ENCODE measurements at places on chromosomes 6 and 20.

DNA sequence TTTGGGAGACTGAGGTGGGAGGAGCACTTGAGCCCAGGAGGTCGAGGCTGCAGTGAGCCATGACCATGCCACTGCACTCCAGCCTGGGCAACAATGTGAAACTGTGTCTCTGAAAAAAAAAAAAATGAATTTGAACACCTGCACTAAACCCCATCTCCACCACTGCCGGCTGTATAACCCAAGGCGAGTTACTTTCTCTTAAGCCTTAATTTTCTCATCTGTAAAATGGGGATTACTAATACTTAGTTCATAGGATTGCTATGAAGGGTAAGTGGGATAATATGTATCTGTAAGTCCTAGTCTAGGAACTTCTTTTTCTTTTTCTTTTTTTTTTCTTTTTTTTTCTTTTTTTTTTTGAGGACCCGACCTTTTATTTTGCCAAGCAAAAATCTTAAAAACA lies 61.5 kb downstream of the SHLD1 start:
- no peak for DNase-seq

- no peak for DNase-seq
Measured at GRCh38 chr20:53157443-53158408, 185.6 kb downstream of the TSHZ2 start.

DNA sequence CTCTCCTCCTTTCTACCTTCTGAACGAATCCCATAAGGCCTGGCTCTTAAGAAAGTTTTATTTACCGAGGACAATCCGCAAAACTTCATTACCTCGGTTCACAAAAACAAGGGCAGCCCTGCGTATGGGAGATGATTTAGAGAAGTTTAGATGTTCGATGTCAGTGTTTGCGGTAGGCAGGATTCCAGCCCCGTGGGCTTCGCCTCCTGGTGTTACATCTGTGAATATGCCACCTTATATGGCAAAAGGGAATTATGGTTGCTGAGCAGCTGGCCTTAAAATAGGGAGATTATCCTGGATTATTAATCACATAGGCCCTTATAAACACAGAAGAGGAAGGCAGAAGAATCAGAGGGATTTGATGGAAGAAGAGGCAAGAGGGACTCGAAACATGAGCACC lies 21.1 kb downstream of the BMP6 start:
- DNase-seq, result no peak

GRCh38 chr6:71349395-71349794 lies 60.8 kb downstream of the OGFRL1 start:
- DNase-seq, result peak; percentile 32

GRCh38 chr6:36976007-36976264 lies 10.1 kb downstream of the MTCH1 start:
- no peak for DNase-seq

- no peak for DNase-seq
Measured at GRCh38 chr6:11413117-11413687, 124.3 kb upstream of the TMEM170B start.

- DNase-seq, result no peak
Measured at GRCh38 chr6:117481278-117481925, 1.1 kb upstream of the DCBLD1 start.

GRCh38 chr6:12418946-12419345 lies 128.8 kb downstream of the EDN1 start:
- DNase-seq, result no peak

DNA sequence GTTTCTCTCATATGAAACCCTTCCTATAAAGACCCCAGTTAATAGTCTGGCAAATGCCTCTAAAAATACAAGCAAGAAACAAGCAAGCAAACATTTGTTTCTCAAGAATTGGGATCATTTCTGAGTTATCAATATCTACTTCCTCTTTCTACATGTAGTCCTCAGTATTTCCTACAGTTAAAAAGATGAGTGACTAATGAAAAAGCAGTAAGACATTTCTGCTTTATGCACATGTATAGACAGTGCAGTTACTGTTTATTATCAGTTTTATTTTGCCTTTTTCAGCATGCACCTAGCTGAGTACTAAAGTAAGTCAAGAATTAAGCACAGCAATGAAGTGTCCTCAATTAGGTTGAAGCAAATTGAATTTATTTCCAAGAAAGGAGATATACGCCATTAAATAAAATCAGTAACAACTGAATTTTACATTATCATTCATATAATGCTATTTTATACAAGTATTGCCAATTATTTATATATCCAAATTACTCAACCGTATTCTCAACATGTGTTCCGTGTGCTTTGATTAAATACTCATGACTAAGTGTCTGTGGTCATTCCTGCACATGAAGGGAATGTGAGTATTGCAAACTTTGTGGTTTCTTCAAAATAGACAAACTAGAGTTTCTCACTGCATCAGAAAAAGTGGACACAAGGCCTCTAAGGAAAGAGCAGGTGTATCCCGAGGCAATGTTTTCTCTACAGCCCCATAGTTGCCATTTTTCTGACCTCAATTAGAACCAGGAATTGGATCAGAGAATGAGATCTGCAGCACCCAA lies 159.3 kb upstream of the MARCKS start:
- peak; percentile 58 for DNase-seq

DNA sequence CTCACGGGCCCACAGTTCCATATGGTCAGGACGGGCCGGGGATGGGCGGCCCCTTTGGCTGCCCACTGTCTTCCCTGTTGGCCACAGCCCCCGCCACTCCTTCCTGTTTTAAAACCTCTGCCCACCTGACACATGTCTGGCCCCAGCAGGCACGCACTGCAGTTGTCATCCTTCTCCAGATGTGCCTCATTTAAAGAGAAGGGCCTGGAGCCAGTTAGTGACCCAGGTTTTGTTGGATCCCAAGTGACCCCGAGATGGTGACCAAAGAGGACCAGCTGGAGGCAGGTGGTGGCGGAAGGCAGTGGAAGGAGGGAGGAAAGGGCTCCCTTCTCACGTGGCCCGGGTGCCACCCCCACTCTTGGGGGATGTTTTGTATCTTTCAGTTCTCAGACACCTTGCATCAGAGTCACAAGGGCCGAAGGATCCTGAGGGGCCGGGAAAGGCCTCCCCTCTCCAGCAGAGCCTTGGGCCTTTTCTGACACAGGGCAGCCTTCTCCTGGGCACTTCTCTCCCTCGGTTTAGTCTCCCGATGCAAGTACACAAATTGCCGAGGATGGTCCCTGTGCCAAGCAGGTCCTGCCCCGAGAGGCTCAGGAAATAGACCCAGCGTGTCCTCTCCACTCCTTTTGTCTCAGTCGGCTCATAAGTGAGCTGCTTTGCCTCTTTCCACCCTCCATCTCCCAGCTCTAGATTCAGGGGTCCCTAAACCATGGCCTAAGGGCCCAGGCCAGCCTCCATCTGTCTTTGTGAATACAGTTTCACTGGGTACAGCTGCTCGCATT lies 117.6 kb downstream of the SULF2 start:
- no peak for DNase-seq

- DNase-seq, result no peak
Measured at GRCh38 chr6:132478266-132478665, 34.6 kb downstream of the STX7 start.

DNA sequence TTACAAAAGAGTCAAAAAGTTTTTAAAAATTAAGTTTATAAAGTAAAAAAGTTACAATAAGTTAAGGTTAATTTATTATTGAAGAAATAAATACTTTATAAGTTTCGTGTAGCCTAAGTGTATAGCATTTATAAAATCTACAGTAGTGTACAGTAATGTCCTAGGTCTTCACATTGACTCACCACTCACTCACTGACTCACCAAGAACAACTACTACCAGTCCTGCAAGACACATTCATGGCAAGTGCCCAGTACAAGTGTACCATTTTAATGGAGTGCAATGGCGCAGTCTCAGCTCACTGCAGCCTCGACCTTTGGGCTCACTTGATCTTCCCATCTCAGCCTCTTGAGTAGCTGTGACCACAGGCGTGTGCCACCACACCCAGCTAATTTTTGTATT lies 128.2 kb downstream of the GPX5 start:
- DNase-seq, result no peak

DNA sequence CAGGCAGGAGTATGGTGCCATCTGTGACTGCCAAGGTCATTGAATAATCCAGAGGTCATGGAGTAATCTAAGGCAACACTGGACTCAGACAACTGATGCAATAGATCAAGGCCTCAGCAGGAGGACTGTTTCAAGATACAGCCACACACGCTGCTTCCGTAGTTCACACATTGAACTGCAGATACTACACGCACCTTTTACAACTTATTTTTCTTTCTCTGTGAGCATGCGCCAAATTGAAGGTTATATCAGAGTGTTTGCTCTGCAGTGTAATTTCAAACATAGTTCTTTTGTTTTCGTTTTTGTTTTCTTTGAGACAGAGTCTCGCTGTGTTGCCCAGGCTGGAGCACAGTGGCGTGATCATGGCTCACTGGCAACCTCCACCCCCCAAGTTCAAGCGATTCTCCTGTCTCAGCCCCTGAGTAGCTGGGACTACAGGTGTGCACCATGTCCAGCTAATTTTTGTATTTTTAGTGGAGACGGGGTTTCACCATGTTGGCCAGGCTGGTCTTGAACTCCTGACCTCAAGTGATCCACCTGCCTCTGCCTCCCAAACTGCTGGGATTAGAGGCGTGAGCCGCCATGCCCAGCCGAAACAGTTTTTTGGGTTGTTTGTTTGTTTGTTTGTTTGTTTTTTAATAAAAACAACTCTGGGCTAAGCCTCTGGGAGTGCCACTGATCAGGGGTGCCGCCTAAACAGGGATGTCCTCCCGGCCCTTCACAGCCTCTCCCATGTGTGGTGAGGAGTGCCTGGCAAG lies 96.6 kb upstream of the NAA20 start:
- no peak for DNase-seq

GRCh38 chr6:72321788-72322187 lies 300.1 kb upstream of the KCNQ5 start:
- DNase-seq, result no peak

DNA sequence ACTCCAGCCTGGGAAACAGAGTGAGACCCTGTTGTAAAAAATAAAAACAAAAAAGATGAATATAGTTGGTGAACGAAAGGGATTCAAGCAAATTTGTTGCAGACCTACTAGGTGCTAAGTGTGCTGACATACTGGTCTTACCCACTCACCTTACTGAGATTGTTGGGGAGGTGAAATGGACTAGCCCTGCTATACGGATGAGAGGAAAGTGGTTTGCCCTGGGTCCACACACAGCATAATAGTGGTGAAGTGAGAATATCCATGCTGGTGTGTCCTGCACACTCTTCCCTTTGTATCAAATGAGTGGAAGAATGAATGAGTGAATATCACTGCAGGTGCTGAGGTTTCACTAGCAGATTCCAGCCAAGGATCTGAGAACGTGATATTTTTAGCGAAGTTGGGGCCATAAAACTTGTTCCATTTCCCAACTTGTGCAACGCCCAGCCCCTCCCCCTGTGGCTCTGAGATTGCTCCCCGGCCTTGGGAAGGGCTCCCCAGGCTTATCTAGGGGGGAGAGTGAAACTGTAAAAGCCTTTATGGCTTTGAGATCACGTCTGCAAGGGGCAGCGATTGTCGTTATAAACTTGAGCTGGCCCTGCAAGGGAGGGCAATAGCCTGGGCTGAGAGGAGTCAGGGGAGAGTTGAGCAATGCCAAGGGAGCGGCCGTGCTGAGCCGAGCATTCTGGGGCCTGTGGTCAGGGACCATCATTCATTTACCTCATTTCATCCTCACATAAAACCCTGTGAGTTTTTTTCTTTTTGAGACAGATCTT lies 33.2 kb upstream of the TTPAL start:
- DNase-seq, result no peak

- DNase-seq, result no peak
Measured at GRCh38 chr20:23161968-23162696, 76.0 kb upstream of the CD93 start.

GRCh38 chr20:56431471-56431870 lies 19.4 kb downstream of the CASS4 start:
- DNase-seq, result no peak

DNA sequence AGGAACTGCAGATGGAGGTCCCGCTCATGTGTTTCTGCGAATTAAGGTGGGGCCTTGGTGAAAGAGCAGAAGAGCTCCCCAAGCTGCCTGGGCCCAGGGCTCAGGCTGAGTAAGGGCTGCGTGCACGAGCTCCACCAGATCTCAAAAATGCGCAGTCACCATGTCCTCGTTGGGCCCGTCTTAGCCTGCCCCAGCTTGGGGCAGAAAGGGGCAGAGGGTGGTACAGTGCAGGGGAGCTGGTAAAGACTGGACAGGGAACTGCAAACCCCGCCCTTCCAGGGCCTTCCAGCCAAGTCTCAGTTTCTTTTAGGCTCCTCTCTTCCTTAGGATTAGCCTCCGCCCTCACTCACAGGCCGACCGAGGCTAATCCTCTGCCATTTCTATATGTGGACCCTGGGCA lies 101.6 kb downstream of the FOXF2 start:
- no peak for DNase-seq

- DNase-seq, result no peak
Measured at GRCh38 chr6:27517928-27518787, 45.3 kb upstream of the ZNF184 start.

- DNase-seq, result peak; percentile 80
Measured at GRCh38 chr6:6333501-6333900, 13.0 kb upstream of the F13A1 start.

GRCh38 chr6:163708466-163708865 lies 293.9 kb downstream of the QKI start:
- no peak for DNase-seq

GRCh38 chr6:14722001-14722562 lies 523.8 kb upstream of the JARID2 start:
- DNase-seq, result no peak

DNA sequence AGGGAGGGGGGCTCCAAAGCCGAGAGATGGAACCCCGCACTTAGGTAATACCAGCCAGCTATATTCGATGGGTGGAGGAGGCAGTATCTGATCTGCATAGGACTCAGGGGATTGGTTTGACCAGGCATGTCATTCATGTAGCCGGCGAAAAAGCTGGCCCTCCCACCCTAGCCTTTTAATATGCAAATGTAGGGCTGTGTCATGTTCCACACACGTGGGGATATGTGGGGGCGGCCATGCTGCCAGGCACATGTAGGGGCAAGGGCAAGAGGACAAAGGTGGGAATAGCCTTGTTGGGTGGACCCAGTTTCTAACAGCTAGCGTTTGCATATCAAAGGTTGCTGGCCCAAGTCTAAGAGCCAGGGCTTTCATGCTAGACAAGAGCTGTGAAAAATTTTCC lies 39.1 kb upstream of the DDR1 start:
- DNase-seq, result no peak

DNA sequence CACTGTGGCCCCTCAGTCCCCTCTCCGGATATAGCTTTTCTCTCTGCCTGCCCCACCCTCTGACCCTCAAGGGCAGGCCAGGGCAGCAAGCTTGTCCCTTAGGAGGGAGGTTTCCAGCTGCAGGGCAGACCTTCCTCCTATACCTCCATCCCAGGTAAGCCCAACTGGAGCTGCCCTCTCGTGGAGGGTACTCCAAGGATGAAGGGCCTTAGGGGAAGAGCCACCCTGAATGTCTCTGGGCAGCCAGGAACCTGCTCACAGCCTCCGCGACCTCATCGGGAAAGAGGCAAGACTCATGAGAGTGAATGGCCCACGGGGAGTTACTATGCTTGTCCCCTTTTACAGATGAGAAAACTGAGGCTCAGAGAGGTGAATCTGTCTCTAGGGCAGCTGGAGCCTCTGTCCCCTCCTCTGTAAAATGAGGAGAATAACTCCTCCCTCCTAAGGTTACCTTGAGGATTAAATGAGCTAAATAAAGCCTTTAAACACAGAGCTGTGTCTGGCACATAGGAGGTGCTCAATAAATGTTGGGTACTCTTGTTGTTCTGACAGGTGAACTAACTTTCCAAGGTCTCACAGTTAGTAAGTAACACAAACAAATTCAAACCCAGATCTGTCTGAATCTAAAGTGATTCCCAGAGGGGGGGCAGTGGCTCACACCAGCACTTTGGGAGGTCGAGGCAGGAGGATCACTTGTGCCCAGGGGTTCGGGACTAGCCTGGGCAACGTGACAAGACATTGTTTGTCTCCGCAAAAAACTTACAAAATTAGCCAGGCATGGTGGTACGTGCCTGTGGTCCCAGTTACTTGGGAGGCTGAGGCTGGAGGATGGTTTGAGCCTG lies 12.1 kb downstream of the SRXN1 start:
- DNase-seq, result no peak
